ENCODE measurements at places on chromosomes 12 and 14. TPM values are rescaled to one million over a fixed set of nuclear protein-coding genes. Genes with fewer than 3 reads are reported as not detected.

INSM2 gene
- not detected for total RNA-seq

PGF gene
- total RNA-seq, result 2.4 TPM

SLC2A14 gene
- not detected for total RNA-seq

FAM181A gene
- total RNA-seq, result not detected

INHBC gene
- not detected for total RNA-seq

CEP83 gene
- 17.0 TPM for total RNA-seq

JPH4 gene
- not detected for total RNA-seq

TAS2R9 gene
- total RNA-seq, result not detected

BICDL1 gene
- total RNA-seq, result not detected

LYZ gene
- 1.0 TPM for total RNA-seq

KLRK1 gene
- not detected for total RNA-seq

ZNF26 gene
- 28.6 TPM for total RNA-seq

ESRRB gene
- 0.14 TPM for total RNA-seq

PTGDR gene
- under 0.01 TPM for total RNA-seq

SYNDIG1L gene
- total RNA-seq, result not detected

PRIMA1 gene
- not detected for total RNA-seq

STAC3 gene
- 0.43 TPM for total RNA-seq

BCL11B gene
- total RNA-seq, result not detected

GNPTAB gene
- 39.8 TPM for total RNA-seq

AQP6 gene
- total RNA-seq, result not detected

CCDC197 gene
- total RNA-seq, result not detected

MYO1H gene
- not detected for total RNA-seq

REP15 gene
- total RNA-seq, result 2.0 TPM

BRAP gene
- total RNA-seq, result 22.0 TPM

SMIM41 gene
- 1.0 TPM for total RNA-seq

GRIP1 gene
- total RNA-seq, result 0.44 TPM

FOXN4 gene
- total RNA-seq, result not detected

TRIM9 gene
- not detected for total RNA-seq

LHX5 gene
- total RNA-seq, result not detected

KRT75 gene
- not detected for total RNA-seq

KLRG1 gene
- total RNA-seq, result 0.29 TPM

All from placental pericyte (primary cell).